ENCODE measurements at places on chromosomes 6 and 20.

DNA sequence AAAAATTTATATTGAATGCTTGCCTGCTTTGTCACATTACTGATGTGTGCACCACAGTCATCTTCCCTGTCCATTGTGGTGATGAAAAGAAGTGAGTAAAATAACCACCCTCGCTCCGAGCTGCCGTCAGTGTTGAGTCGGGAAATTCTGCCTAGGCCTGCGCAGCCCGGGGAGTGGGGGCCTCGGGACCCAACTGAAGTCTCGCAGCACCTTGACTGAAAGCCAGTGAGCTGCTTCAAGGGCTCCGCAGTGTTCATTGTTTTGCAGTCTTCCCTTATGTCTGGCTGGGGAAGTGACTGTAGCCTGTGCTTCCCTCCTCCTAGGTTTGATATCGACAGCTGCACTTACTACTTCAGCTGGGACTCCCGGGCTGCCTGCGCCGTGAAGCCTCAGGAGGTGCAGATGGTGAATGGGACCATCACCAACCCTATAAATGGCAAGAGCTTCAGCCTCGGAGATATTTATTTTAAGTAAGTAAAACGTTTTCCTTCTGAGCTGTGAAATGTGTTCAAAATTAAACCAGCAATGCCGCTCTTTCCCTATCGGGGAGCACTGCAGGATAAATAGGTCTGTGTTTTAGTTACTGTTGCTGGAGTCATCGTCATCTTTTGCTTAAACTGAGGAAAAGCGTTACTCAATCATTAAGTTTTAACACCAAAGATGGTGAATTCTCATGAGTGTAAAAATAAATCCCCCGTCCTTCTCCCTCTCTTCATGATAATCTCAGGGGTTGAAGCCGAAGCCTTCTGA lies 32.7 kb upstream of the SLC22A1 start:
- DNase-seq: no peak

GRCh38 chr6:53230775-53231467 lies 82.3 kb upstream of the GCM1 start:
- DNase-seq: no peak

- DNase-seq: no peak
These were observed 268.6 kb downstream of the DLL1 start for GRCh38 chr6:170022291-170022722.

DNA sequence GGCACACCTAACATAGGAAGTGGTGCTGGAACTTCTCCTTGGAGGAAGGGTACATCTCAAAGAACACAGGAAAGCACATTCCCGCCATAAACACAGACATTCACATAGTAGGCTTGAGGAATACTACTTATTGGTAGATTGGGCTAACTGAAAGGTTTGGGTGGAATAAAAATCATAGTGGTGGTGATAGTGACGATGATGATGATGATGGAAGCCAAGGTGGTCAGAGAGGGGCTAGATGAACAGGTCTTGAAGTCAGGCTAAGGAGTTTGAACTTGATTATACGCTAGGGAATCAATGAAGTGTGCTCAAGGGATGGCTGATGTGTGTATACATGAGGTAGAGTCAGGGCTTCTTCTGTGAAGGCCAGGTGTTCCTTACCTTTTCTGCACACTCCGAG lies 12.0 kb upstream of the PLEKHG1 start:
- no peak for DNase-seq

- DNase-seq: no peak
These were observed 118.7 kb downstream of the ATG5 start for GRCh38 chr6:106206905-106207304.

DNA sequence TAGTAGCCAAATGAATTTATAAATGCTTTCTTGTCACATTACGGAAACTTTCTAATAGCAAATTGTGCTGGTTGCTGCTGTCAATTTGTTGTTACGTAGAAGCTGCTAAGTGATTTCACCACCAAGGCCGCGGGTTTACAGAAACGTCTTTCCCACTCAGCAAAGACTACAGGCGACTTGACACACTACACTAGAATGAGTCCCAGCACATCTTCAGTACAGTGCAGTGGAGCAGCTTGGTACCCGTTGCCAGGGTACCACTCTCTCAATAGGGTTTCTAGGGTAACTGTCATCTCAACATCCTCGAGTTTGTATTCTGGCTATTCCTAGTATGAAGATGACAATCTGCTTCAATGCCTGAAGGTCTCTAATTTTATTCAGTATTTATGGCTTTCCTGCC lies 22.7 kb upstream of the ZDHHC14 start:
- DNase-seq: no peak

DNA sequence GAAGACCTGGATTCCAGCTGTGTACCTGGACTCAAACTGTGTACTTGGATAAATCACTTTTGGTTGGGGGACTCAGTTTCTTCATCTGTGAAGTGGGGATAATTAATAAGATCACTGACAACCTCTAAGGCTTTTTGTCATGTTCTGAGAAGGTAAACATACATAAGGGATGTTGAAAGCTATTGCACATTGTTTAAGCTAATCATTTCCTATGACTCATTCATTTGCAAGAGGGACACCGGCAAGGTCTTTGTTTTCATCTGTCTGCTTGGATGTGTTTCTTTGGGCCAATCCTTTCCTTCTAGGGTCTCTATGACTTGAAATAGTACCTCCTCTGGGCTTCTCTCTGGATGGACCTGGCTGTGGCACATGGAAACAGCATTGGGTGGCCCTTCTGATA lies 6.8 kb downstream of the PROKR2 start:
- no peak for DNase-seq

Measured in activated naive CD4-positive, alpha-beta T cell (primary cell).